ENCODE measurements at places on chromosomes 7 and 10.

GRCh38 chr7:155470686-155471638, 13.0 kb downstream of the EN2 start:
- DNase-seq, result no peak

- no peak for DNase-seq
Measured at GRCh38 chr10:83427101-83427500, 712.2 kb upstream of the GHITM start.

- DNase-seq, result no peak
Measured at GRCh38 chr10:53843736-53844362, 957.2 kb downstream of the PCDH15 start.

GRCh38 chr7:142445019-142445686, 187.3 kb upstream of the PRSS58 start:
- DNase-seq, result no peak

DNA sequence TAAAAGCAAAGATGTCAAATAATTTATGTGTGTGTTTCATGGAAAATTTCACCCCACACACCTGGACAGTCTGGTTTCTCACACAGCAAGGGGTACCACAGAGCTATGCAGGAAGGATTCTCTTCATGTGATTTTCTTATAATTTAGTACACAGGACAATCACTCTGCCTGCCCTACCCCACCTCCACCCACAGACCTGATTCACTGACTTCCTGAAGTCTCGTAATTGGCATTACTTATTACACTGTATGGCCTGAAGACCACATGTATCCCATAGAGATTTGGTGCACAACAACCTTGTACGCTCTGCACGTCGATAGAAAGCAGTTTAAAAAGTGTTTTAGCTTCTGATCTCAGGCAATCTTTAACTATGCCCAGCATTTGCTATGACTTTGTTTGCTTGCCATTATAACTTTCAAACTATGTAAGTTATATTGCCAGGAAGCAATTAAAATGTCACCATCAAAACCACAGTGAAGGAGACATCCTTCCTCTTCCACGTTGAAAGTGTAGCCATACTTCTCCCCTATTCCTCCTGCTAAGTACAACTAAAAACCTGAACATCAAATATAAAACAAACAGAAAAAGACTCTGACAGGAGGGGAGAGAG, 279.4 kb upstream of the IMMP2L start:
- DNase-seq, result no peak

- DNase-seq, result no peak
Measured at GRCh38 chr7:68267486-68267885, 1270.9 kb downstream of the TYW1 start.

DNA sequence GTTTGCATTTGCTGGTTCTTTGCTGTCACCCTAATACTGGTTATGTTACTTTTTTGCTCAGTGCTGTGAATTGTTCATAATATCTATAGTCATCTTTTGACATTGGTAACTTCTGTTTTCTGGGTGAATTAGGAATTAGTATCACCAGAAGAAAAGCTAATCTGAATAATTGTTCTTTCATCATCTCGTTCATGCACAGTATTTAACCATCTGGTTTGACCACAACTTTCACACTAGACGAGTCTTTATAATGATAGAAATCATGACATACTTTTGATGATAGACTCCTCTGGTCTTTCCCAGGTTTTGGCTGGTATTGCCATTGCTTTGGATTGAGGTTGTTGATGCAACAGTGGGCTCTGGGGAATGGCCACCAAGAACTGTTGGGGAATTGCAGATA, 25.1 kb downstream of the SGPL1 start:
- no peak for DNase-seq

DNA sequence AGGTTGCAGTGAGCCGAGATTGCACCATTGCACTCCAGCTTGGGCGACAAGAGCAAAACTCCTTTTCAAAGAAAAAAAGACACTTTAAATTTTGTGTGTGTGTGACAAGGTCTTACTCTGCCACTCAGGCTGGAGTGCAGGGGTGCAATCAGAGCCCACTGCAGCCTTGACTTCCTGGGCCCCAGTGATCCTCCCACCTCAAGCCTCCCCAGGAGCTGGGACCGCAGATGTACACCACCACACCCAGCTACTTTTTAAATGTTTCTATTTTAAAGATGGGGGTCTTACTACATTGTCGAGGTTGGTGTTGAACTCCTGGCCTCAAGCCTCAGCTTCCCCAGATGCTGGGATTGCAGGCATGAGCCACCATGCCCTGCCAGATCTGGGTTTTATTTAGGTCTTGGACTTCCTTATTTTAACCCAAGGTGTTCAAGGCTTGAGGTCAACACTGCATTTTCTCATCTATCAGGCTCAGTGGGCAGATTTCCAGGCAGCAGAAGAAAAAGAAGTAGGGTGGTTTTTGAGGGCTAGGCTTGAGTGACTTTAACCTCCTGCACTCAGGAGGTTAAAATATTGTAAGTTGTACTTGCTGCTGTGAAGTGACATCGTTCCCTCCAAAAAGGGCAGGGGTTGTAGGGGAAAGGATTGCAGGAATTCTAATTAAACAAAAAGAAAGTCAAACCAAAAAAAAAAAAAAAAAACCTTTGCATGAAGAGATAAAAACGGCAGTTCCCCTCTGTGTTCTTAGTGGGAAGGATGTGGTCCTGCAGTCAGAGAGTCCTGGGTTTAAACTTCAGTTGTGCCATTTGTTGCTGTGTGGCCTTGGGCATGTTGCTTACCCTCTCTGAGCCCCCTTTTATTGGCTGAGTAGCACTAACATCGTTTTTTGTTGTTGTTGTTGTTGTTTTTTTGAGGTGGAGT, 71.5 kb downstream of the CARD11 start:
- DNase-seq, result no peak

DNA sequence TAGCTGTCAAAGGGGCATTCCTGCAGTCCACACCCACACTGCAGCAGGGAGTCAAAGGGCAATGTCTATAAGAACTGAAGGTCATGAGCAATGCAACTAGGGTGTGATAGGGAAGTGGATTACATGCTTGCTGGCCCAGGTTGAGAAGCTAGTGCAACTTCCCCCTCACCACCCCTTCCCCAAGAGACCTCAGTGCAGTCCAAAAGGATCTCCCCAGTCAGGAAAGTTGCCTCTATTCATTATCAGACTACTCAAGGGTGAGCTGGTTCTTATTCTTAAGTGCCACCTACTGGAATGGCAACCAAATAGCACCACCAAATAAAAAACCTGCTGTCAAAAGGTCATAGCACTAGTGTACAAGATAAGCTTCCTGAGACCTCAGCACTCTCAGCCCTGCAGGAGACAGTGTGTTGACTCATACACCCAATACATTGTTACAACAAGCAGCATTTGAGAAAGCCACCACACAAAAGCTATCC, 28.2 kb downstream of the MTERF1 start:
- no peak for DNase-seq

GRCh38 chr10:37957841-37958240, 18.6 kb downstream of the ZNF25 start:
- DNase-seq, result no peak

DNA sequence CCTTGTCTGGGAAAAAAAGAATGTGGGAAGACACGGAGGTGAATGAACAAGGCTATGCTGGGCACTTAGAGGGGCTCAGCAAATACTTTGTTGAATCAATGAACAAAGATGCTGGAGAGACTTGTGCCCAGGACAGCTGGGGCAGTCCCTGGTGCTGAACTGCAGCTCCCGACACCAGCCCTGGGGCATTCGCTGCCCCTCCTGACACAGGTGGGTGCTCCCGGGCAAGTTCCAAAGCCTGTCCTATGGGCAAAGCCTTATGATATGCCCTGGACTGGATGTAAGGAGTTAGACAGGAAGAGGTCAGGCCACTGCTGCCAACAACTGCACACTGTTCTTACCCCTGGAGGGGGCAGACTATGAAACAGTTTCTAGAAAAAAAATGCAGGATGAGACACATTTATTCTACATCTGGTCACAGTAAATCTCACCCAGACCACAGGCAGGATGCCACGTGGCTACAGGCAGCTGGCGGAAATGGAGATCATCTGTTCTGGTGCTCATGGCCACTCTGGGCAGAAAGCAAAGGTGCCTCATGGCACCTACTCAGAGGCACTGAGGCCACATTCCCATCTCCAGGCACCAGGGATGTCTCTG, 21.9 kb upstream of the FRAT2 start:
- no peak for DNase-seq

DNA sequence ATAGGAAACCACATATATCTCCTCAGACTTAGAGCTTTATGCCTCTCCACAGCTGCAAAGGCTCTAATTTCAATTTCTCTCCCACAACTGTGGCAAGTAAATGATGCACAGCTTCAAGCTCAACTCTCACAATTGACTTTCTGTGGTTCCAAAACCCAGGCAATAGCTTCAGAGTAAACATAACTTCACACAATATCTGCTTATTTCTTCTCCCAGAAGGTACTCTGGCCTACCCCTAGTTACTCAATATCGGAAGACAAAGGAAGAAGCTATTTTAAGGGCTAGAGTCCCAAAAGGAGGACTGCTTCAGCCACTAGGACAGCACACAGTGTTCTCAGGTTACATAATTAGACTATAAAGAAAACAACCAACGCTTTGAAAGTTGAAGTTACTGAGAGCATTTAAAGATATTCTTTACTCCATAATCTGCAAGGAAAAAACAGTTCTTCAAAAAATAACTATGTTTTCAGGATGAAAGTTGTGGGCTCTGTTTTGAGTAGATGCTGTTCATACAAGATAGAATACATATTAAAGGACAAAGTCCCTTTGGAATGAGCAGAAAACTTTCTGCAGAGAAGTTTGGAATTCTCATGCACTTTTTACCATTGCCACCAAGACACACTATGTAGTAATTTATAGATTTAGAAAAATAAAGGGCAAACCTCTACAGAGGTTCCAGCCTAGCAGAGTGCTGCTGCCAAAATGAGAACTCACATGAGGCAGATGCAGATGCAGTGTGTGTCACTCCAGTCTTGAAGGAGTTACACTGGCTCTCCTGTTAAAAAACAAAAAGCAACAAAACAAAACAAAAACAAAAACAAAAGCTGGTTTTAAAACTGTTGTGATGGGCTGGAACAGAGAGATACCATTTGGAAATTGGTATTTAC, 81.8 kb downstream of the NT5C2 start:
- DNase-seq, result no peak

- no peak for DNase-seq
Measured at GRCh38 chr7:80136261-80137055, 1.8 kb downstream of the GNAI1 start.

DNA sequence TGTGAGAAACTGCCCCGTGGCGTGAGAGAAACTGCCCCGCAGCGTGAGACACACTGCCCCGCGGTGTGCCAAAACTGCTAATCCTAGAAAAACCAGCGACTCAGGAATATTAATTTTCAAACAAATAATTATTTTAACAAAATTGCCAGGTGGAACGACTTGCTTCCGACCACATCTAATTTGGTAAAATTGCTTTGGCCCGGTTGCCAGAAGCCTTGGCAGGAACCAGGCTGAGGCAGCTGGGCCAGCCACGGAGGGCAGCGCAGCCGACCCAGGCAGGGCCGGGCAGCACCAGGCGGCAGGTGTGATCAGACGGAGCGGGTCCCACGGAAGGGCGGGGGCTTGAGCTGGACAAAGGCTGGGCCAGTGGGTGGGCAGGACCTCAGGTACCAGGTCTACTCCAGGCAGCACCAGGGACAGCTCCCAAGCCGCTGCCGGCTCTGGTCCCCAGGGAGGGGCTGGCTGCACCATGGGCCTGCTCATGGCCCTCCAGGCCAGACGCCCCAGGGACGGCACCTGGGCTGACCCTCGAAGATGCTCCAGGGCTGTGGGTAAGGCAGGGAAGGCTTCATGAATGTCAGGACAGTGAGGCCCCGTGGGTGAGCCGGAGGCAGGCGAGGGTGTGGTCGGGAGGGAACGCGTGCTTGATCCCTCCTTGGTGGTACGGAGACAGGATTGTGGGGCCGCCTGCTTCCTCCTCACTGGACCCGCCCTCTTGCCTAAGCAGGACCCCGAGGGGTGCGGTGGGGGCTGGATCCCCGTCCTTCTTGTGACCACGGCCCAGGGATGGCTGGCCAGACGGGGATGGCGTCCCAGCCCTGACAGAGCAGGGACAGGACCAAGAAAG, 7.7 kb upstream of the ADGRA1 start:
- DNase-seq, result no peak

GRCh38 chr7:40468891-40469864, 334.4 kb downstream of the SUGCT start:
- peak; percentile 63 for DNase-seq

GRCh38 chr7:143467724-143468123, 9.9 kb upstream of the TAS2R41 start:
- no peak for DNase-seq

DNA sequence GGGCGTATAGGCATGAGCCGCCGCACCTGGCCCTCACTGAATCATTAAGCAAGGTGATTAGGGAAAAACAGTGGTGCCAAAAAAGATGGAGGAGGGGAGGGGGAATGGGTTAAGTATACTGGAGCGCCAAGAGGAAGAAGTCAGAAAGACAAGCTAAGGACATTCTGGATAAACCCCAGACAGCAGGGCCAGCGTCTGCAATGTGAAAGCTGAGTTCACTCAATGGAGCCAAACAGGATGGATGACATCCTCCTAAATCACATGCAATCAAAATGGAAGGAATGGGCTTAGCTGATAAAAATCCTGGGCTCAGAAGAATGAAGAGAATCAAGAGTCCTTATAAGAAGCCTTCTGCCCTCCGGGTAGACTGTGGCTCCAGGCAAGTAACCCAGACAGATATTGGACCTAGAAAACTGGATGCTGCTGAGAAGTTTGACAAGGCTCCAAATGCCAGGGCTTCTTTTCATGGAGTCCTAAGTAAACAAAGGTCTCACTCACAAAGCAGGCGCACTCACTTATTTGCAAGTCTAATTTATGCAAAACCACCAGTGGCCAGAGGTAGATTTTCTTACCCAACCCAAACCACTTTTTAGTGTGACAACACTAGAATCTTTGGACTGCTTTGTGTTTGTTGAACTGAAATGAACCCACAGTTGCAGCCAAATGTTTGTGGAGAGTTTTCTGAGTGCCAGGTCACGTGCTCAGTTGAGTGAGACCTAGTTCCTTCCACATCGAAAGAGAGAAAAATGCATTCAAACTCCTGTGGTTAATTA, 519.1 kb upstream of the AUTS2 start:
- peak; percentile 10 for DNase-seq

- DNase-seq, result peak; percentile 62
Measured at GRCh38 chr7:34096198-34096651, 190.9 kb downstream of the BMPER start.

GRCh38 chr7:3861941-3862340, 560.9 kb downstream of the SDK1 start:
- peak; percentile 58 for DNase-seq

GRCh38 chr10:93392121-93392520, 90.0 kb downstream of the MYOF start:
- DNase-seq, result no peak

- no peak for DNase-seq
Measured at GRCh38 chr10:132432176-132432540, 35.2 kb downstream of the PWWP2B start.

- no peak for DNase-seq
Measured at GRCh38 chr7:151705636-151706276, 171.2 kb downstream of the PRKAG2 start.

- no peak for DNase-seq
Measured at GRCh38 chr7:1917221-1918062, 247.4 kb downstream of the ELFN1 start.

DNA sequence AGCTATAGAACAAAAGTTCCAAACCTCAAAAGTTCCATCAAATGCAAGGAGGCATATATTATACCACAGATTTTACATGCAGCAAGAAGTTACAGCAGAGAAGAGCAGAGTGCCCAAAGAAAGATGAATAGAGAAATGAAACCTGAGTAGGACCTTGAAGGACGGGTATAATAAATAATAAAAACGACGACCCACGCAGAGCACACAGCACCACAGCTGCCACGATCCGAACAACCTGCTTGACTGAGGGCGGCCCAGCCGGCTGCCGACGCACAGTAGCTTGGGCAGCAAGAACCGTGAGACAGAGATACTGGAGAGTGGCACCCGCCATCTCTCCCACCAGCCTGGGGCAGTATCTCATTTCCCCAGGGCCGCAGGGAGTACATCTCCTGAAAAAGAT, 79.0 kb downstream of the HIPK2 start:
- no peak for DNase-seq
